Stimulated activated CD4-positive, alpha-beta T cell treated with anti-CD3 and anti-CD28 coated beads, Interleukin-12 subunit alpha, Interleukin-12 subunit beta, amount 100 ng/mL, for 24 hours (primary cell): ENCODE measurements at places on chromosomes 12 and 14.

GRCh38 chr14:92154283-92154942, 32.6 kb downstream of the CPSF2 start:
- no peak for DNase-seq

- no peak for DNase-seq
Measured at GRCh38 chr12:82971584-82971983, 284.9 kb downstream of the TMTC2 start.

DNA sequence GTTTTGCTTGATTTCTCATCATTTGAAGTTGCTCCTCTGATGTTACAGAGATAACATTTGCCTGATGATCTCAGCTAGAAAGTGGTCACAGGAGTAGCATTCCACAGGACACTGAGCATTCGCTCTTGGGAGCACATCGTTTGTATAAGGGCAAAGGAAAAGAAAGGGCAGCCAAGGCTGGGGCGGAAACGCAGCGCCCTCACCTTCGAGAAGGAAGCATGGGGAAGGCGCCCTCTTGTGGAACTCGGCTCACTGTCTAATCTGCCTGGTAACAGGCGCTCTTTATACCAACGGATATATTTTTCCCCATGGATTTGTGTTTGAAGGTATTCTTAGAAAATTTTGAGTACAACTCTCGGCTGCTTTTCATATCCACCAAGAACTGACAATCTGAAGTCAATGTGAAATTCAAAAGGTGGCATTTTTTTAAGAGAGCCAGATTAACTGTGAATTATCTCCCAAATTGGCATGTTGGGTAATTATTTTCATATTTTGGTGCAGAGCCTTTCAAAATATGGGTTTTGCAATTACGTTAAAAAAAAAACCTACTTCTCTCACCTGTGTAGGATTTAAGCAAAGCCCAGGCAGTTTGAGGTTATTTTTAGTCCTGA, 172.7 kb downstream of the CAND1 start:
- peak; percentile 46 for DNase-seq

GRCh38 chr12:124418156-124418555, 123.3 kb downstream of the RFLNA start:
- no peak for DNase-seq

DNA sequence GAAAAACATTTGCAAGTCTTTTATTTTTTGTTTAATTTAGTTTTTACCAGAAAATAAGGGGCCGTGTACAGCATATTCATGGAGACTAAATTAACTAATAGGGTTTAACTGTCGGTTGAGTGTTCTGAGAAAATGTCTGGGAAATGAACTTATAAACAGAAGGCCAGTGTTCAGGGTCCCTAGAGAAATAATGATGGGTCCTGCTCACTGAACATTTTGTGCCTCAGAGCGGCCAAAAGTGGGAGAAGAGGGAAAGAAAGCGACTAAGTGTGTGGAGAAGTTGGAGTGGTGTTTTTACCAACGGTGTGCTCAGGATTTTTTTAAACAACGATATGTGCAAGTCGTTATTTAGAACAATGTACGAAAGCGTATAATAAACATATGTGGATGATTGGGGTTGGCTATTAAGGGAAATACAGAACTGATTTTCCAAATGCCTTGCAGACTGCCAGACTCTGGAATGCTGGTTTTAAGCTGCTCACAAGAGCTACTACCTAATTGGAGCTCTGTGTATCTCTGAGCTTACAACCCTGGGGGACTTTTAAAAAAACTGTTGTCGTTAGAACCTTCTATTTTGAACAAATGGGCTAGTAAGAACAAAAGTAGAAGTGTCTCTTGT, 166.7 kb downstream of the SLC38A4 start:
- DNase-seq, result no peak

GRCh38 chr12:50764286-50765094, 589 bp downstream of the ATF1 start:
- peak; percentile 5 for DNase-seq

GRCh38 chr14:33589334-33589733, 361.5 kb downstream of the EGLN3 start:
- DNase-seq, result no peak

GRCh38 chr12:131048611-131048990, 94.9 kb downstream of the ADGRD1 start:
- no peak for DNase-seq

- no peak for DNase-seq
Measured at GRCh38 chr12:130147875-130148596, 14.2 kb upstream of the FZD10 start.

GRCh38 chr12:98721204-98721702, 76.2 kb downstream of the APAF1 start:
- no peak for DNase-seq

DNA sequence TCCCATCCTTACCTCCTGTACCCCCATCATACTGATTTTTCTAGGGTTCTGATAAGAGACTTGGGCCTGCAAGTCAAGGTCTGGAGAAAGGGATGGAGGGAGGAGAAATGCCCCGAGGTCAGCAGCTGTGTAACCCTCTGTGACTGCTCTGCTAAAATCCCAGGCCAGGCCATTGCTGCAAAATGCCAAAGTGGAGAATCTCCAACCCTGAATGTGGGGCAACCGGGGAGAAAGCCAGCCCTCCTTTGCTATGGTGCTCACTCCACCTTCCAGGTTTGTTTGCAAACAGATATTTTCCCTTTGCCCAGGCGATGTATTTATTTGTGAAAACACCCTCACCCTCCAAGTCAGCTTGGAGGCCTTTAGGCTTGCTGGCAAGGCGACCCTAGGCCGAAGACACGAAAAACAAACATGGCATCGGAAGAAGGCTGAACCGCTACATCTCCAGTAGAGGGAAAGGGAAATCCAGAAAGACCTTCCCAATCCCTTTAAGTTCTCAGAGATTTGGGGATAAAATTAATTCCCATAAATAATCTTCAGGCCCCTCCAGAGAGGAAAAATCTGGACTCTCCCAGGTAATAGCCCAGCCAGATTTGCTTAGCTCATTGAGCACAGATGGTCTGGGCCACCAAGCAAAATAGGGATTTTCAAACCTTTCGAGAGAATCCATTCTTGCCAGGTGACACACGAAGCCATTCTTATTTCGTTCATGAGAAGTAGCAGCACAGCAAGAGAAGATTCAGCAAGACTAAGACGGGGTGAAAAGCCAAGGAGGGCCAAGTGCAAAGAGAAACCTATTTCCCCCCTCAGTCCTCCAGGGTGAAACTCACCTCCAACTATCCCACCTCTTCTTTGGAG, 1.3 kb upstream of the TBX5 start:
- no peak for DNase-seq

DNA sequence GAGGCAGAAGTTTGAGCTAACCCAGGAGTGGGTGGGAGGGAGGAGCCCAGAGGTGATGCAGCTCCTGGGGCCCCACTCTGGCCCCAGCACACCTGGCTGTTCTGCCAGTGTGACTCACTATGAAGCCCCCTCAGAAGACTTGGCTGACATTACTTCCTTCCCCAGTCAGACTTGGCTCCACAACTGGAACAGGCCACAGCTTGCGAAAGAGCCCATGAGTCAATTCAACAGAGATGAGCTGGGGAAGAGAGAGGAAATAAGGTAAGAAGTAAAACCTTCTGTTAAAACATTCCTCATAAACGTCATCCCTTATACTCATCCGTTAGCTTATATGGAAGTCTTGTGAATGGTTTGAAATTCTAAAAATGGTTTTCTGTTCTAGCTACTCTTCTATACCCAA, 245.9 kb downstream of the ADAMTS20 start:
- DNase-seq, result no peak
